SK-MEL-5 (cell line): ENCODE measurements at places on chromosomes 12 and 14. TPM values are rescaled to one million over a fixed set of nuclear protein-coding genes. Genes with fewer than 3 reads are reported as not detected.

DNA sequence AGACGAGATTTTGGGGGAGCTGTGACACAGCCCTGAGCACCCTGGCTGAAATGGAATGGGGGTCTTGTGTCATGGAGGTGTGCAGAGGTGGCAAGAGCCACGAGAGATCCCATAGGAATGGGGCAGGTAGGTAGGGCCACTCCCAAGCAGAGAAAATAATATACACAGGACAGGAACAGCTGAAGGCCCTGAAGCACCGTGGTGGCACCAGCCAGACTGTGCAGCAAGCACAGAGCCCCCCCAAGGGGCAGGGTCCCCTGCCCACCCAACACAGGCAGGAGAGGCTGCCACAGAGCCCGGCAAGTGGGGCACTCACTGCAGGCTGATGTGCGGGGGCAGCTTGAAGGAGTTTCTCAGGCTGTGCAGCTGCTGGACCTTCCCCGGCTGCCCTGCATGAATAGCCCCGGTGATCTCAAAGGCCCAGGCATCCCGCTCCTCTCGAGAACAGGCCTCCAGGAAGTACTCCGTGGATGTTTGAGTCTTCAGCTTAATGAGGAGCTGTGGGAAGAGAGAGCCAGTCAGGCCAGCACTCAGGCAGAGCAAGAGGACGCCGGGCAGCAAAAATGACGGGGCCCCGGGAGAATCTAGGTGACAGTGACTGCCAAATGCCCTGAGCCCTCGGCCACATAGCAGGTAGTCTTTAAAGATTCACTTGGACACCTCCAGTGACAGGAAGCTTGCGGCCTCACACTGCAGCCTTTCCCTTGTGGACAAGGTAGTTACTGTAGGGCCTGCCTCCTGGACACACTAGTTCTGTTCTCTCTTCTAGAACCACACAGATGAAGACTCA lies 16.7 kb downstream of the PLEK2 start:
- no peak for DNase-seq

- no peak for DNase-seq
These were observed 22.8 kb downstream of the LHX5 start for GRCh38 chr12:113448873-113449272.

- DNase-seq = no peak
These were observed 15.3 kb upstream of the BCL7A start for GRCh38 chr12:122006186-122006926.

Gene GUCY2C
- 0.03 and 0.11 TPM in 2 replicates for total RNA-seq

- peak; percentile 6 for DNase-seq
These were observed 397.7 kb downstream of the MDGA2 start for GRCh38 chr14:47277703-47278102.

DNA sequence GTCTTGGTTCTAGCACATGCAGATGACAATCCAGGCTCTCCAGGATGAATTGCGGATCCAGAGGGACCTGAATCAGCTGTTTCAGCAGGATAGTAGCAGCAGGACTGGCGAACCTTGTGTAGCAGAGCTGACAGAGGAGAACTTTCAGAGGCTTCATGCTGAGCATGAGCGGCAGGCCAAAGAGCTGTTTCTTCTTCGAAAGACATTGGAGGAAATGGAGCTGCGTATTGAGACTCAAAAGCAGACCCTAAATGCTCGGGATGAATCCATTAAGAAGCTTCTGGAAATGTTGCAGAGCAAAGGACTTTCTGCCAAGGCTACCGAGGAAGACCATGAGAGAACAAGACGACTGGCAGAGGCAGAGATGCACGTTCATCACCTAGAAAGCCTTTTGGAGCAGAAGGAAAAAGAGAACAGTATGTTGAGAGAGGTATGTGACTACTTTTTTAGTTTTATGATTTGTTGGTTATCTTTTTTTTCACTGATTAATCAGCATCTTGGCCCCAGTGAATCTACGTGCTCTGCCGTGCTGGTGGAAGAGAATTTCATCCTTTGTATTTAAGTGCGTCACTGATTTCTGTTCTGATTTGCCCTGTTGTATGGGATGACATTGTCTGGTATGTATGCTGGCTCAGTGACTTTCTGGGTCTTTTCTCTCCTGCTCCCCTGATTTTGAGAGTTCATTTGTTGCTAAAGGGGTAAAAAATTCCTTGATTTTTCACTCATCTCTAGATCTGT lies 92.3 kb downstream of the ERC1 start:
- no peak for DNase-seq

Gene FGD4
- total RNA-seq = 30.5 and 32.3 TPM in 2 replicates

Gene GRIP1
- 0.77 and 2.1 TPM in 2 replicates for total RNA-seq

Gene LUM
- 873 and 905 TPM in 2 replicates for total RNA-seq

DNA sequence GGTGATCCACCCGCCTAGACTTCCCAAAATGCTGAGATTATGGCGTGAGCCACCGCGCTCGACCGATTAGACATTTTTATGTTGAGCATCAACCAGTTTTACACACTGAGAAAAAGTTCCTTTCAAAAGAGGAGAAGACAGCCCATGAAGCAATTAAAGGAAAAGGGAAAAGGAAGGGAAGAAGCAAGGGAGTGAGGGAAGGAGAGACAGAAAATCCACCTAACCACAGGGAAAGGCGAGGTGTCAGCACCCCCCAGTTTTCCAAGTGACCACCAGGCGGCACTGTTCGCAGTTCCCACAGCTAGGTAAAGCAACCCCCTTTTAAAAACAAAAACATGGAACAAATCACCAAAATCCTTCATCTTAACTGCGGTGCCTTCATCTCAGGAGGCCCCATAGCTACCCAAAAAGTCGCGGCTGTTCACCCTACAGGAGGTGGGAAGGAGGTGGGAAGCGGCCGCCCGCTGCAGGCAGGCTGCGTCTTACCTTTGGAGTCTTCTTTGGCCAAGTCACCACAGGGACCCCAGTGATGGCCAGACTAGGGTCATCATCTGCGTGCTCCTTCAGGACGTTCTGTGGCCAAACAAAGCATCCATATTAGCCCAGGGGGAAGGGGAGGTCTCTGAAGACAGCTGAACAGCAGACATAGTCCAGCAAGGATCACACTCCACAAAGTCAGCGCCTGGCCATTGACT lies 86.6 kb downstream of the KDM2B start:
- DNase-seq = peak; percentile 43

GRCh38 chr12:51714666-51715065 lies 123.6 kb downstream of the SCN8A start:
- DNase-seq = no peak

DNA sequence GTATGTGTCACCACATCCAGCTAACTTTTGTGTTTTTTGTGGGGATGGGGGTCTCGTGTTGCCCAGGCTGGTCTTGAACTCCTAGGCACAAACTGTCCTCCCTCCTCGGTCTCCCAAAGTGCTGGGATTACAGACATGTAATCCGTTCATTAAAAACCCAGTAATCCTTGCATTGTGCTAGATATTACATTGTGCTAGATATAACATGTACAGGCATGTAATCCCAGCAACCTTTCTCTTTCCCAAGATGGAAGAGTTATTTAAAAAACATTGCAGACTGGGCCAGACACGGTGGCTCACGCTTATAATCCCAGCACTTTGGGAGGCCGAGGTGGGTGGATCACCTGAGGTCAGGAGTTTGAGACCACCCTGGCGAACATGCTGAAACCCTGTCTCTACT lies 19.7 kb downstream of the ELK3 start:
- DNase-seq = no peak

- no peak for DNase-seq
These were observed 13.5 kb upstream of the FAM234B start for GRCh38 chr12:13030541-13031291.

Gene CABP1
- total RNA-seq = 1.2 and 2.8 TPM in 2 replicates

DNA sequence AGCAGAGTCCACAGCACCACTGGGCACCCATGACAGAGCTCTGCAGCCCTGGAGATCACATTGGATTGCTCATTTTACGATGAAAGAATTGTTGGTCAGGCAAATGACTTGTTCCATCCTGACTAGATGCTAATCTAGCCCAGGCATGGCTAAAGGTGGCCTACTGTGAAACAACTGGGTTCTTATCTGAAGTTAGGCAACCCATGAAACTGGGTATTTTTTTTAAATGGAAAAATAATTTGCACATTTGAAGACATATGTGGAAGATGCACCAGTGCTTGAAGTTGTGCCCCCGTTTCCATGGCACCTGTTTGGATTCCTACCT lies 8.3 kb downstream of the PYGL start:
- no peak for DNase-seq

DNA sequence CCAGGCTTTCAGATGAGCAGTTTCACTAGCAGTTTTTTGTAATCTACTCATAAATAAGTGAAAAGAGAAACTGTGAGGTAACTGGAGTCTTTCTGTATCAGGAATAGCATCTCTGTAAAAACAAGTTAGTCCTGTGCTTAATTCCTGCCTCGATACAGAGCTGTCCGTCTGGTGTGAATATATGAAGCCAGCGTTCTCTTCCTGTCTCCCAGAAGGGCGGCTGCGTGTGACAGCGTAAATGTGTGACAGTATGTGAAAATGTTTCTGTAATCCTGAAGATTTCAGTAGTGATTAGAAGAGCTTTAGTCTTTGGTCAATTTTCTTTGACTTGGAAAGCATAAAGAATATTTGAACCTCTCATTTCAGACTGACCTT lies 150.3 kb downstream of the FBXL14 start:
- DNase-seq = no peak
